ENCODE measurements at places on chromosomes 1 and 21.

- no peak for DNase-seq
These were observed 390.4 kb downstream of the OMA1 start for GRCh38 chr1:58156124-58156468.

- no peak for DNase-seq
These were observed 133.9 kb downstream of the PEX14 start for GRCh38 chr1:10608690-10609089.

DNA sequence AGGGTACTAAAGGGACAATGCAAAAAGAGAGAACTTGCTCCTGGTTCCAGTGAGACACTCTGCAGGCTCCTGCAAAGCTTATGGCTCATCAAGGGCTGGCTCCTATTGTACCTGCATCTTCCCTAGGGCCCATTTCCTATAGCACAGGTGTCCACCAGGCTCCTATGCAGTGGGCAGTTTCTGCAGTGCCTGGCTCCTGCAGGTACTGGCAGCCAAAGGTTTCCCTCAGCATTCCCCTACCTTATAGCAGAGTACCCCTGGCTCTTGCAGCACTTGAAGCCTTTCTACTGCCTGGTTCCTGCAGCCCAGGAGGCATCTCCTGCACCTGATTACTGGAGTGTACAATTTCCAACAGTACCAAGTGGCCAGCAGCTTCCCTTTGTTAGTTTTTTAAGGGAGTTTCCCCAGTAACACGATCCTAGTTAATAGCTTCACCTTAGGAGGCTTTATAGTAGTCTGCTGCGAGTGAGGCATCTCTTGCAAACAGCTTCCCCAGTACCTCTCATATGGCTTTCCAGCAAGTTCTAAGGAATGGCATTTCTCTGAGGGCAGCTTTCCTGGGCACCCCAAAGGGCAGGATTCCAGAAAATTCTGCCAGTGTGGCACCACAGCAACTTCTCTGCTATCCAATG is 141.7 kb downstream of the DENND1B start:
- DNase-seq: no peak

- no peak for DNase-seq
These were observed 829.2 kb upstream of the ADAMTS5 start for GRCh38 chr21:27796106-27796505.

- DNase-seq: no peak
These were observed 183.3 kb downstream of the NEK7 start for GRCh38 chr1:198340139-198340538.

- DNase-seq: no peak
These were observed 1.2 kb downstream of the JMJD4 start for GRCh38 chr1:227733751-227734545.

DNA sequence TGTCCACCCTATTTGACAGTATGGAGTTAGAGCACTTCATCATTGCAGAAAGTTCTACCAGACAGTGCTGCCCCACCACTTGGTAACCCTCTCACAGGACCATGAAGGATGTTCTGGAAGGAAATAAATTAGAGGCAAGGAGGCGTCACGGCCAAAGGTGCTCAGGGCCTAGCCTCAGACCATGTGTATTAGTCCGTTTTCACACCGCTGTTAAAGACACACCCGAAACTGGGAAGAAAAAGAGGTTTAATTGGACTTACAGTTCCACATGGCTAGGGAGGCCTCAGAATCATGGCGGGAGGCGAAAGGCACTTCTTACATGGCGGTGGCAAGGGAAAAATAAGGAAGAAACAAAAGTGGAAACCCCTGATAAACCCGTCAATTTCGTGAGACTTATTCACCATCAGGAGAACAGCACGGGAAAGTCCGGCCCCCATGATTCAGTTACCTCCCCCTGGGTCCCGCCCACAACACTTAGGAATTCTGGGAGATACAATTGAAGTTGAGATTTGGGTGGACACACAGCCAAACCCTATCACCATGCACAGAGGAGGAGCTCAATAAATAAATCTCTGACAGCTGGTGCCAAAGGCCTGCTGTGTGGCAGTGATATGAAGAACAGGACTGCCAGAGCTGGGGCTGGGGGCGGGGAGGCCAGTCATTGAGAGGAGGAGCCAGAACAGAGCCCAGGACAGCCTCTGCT is 75.8 kb downstream of the FHAD1 start:
- no peak for DNase-seq

DNA sequence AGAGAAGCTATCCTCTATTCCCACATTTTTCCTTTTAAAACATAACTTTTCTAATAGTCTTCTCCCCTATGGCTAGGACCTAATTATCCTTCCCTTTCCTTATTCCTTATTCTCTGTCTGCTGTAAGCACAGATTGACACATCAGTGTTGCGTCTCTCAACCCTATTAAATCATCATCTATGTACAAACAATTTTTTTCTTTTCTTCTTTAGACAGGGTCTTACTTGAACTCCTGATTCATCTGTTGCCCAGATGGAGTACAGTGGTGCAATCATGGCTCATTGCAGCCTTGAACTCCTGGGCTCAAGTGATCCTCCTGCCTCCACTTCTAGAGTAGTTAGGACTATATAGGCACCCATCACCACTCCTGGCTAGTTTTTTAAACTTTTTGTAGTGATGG is 8.3 kb downstream of the KLHDC9 start:
- no peak for DNase-seq

- no peak for DNase-seq
These were observed 542.5 kb downstream of the OMA1 start for GRCh38 chr1:58003988-58004387.

- DNase-seq: no peak
These were observed 5.4 kb downstream of the CNTN2 start for GRCh38 chr1:205048382-205048781.

- no peak for DNase-seq
These were observed 237.5 kb downstream of the HMCN1 start for GRCh38 chr1:185971688-185972087.

DNA sequence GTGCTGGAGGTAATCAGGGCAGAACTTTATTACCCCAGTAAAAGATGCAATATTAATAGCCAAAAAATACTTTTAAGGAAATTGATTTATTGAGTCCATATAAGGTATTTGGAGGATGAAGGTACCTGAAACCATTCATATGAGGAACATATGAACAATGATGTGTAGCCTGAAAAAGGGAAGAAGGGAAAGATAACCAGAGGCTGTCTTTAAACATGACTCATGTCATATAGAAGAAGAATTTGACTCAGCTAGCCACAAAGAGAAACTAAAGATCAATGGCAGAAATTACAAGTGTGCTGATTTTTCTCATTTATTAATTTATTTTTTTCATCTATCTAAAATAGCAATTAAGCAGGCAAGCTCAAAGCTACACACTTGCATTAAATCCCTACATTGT is 136.2 kb upstream of the DUSP10 start:
- DNase-seq: no peak

GRCh38 chr1:15430787-15431570 is 7.3 kb upstream of the CTRC start:
- DNase-seq: peak; percentile 76

DNA sequence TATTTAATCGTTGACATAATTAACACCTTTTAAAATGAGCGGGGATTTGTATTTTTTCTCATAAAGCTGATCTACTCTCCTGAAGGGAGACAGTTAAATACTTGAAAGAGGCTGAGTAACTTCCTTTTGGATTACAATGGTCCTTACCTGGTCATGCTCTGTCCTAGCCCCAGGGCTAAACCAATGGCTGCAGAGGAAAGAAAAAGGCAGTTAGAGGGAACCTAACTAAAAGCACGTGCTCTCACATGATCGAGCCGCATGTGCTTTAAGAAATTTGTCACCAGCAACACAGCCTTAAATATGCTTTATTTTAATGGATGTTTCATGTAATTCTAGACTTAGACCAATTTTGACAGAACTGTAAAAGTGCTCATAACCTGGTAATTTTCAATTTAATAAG is 132.7 kb downstream of the GPATCH2 start:
- DNase-seq: no peak

GRCh38 chr1:234861024-234861620 is 251.1 kb upstream of the IRF2BP2 start:
- DNase-seq: no peak

- DNase-seq: no peak
These were observed 353.9 kb upstream of the CAMK1G start for GRCh38 chr1:209229494-209230061.

DNA sequence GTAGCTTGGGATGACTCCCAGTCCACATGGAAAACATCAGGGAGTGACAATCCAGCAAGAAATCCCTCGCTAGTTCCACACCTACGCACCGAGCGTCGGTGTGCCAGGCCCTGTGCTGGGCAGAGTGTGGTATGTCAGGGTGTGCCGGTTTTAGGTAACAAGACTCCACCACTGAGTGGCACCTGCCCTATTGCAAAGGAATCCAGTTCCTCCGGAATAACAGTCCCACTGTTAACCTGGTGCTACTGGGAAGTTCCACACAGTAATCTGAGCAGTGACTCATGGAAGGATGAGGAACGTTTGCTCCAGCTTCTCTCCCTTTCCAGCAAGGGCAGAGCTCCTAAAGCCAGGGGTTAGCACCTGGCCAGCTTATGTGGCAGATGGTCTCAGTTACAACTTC is 14.3 kb downstream of the RNF207 start:
- DNase-seq: no peak

- DNase-seq: no peak
These were observed 20.1 kb upstream of the BSDC1 start for GRCh38 chr1:32414186-32414886.

DNA sequence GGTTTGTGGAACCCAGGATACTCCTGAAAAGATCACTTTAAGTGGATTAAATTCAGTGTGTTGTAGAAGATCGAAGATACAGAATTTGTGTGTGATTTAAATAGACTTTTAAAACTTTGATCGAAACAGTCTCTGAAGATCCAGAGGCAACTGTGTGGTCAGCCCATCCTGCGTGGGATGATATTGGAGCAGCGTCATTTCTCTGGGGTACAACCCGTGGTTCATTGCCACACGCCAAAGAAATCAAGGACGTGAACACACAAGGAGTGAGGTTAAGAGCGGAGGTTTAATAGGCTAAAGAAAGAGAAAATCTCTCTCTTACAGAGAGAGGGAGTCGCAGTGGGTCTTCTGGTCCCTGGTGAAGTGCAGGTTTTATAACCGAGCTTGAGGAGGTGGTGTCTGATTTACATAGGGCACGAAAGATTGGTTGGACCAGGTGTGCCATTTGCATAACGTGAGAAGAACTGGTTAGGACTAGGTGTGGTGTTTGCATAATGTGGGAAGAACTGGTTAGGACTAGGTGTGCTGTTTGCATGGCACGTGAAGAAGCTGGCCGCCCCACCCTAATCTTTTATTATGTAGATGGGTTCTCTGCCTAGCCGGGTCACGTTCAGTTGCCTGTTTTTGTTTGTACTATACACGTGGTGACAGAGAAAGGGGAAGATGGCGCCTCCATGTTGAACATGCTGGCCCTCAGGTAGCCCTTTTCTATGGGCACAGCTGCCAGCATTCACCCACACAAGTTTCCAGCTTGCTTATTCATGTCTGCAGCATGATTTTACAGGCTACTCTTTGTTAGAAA is 82.3 kb downstream of the ADSS2 start:
- DNase-seq: no peak

- no peak for DNase-seq
These were observed 55.8 kb upstream of the ZNF326 start for GRCh38 chr1:89939059-89939570.

DNA sequence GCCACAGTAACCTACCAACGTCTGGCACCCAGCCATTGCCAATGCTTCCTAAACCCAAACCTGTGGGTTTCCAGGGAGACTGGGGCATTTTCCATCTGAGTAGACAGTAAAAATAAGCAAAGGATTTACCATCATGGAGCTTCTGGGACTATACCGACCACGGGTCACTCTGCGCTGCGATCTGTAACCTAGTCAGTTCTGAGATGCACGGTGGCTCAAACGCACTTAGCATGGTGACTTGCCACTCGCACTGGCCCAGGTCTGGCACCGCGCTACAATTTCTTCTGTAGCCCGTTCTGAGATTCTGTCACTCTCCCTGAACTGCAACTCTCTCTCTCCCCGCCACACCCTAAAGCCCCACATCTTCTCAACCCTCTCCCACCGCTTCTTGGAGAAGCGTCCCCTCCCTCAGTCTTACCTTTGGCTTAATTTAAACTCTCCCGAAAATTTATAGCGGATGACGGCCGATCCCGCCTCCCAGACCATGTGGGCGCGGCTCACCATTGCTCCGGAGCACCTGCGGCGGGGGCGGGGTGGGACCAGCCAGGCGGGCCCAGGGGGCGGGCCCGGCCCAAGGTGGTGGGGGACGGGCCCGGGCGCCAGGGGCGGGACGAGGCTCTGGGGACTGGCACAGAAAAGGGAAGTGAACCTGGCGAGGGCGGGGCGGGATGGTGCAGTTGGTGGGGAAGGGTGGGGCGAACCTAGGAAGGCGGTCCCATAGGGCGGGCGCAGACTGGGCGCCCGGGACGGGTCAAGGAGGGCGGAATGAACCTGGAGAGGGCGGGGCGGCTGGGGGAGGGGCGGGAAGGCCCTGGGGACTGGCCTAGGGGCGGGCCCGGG is 493 bp upstream of the MAP3K21 start:
- peak; percentile 80 for DNase-seq

DNA sequence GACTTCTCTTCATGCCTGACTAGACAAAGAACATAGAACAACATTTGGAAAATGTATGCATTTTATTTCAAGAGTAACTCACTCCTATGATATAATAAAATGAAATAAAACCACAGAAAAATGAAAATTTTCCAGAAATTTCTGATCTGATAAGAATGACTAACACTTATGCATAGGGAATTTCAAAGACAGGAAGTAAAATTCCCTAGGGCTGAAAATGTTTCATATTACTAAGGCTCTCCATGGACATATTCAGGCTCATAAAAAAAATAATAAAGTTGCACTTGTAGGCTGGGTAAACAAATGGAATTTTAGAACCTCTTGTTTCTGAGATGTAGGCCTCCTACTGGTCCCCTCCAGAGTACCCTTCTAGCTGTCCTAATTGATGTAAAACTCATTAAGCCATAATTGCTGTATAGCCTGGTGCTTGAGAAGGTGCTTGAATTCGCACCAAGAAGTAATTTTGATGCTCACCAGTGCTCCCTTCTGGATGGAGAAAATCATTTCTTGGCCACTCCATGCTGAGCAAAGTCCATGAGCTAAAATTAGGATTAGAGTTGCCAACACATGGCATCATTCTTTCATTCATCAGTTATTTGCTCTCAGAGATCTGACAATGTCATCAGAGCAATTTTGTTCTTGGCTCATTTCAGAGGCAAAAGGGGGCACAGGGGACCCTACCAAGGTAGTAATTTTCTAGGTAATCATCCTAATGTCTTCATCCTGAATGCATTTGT is 641.0 kb upstream of the CAMK1G start:
- no peak for DNase-seq

DNA sequence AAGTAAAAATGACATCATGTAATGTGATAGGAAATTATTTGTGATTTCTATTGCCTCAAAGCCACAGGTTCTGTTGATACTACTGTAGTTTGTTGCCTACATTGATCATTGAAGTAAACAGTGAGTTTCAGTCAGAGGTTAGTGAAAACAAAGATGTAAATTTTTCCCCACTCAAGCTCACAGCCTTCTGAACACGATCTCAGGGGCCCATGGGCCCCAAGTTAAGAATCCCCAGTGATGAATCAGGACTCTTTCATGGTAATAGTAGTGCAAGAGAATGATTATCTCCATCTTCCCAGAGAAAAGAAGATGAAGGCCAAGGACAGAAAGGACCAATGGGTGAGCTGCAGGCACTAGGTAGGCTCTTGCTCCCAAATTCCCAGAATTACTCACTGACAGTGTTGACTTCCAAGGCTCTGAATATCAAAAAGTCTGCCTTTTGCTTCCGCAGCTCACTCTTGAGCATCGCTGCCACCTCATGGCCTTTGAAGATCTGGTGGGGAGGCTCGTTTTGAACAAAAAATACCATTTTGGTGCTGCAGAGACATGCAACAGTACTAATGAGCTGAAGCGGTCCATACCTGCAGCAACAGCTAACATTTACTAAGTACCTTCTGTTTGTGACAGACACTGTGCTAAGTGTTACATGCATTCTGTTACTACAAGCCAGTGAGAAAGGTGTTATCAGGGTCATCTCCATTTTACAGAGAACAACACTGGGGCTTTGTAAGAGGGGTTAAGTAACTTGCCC is 113.3 kb downstream of the KIAA0319L start:
- DNase-seq: no peak
